AG09309 (cell line): ENCODE measurements at places on chromosomes 2 and 18.

- DNase-seq: no peak
These were observed 2.5 kb upstream of the PLA2R1 start for GRCh38 chr2:160064916-160065315.

DNA sequence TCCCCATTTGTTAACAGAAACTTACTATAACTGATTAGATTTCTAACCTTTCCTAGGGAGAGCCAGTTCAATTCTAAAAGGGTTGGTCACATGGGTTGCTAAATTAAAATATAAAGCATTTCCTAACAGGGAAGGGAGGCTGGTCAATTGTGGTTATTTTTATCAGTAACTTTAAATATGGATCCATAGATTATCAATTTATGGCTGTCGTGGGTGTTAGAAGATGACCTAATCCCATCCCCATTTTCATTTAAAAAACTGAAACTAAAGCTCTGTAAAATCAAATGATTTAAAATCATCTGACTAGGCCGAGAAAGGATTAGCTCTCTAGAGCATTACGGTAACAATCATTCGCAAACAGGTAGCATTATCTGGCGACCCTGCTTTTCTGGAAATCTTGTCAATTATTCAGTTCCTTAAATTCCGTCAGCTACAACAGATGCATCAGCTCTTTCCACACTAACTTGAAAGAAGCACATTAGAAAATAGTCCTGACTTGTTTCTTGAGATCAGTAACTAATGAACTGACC lies 953 bp upstream of the HNRNPA3 start:
- DNase-seq: no peak

DNA sequence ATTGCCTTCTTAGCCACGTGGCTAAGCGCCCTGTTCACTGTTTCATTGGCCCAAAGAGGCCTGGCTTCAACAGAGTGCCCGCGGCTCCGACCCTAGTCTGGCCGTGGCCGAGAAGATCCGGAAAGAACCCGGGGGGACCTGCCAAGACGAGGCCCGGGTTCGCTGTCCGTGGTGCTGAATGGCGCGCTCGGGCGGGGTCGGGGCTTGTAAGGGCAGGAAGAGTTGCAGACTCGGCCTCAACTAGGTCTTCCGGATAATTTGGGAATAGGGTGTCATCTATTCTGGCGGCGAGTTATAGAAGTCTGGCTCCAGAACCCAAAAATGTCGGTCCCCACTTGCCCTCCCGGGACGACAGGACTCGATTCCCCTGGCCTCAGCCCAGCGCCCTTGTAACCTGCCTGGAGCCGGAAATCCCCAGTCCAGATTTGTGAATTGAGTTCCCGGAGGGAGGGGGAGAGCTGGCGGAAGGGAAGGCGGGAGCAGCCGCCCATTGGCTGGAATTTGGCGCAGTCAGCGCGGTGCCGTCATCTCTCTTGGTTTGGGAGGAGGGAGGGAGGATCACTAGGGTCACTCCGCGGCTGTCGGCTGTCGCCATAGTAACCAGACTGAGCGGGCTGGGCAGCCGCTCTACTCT lies 3.5 kb downstream of the CDK5R2 start:
- no peak for DNase-seq

DNA sequence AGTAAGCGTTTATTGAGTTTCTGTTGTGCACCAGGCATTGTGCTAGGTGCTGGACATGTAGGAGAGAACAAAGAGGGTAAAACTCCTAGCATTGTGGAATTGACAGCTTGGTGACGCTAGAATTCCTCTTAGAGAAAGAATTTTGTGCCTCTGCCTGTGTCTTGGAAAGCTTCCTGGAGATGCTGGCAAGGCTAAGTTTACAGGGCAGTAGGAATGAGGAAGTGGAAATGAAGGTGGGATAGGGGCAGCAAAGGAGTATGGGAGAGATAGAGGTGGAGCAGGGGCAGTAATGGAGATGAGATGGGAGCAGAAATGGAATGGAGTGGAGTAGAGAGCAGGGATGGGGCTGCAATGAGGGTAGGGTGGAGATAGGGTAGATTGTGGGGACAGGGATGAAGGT lies 29.8 kb downstream of the GPR39 start:
- no peak for DNase-seq

GRCh38 chr2:60331115-60331809 lies 222.2 kb downstream of the BCL11A start:
- no peak for DNase-seq

DNA sequence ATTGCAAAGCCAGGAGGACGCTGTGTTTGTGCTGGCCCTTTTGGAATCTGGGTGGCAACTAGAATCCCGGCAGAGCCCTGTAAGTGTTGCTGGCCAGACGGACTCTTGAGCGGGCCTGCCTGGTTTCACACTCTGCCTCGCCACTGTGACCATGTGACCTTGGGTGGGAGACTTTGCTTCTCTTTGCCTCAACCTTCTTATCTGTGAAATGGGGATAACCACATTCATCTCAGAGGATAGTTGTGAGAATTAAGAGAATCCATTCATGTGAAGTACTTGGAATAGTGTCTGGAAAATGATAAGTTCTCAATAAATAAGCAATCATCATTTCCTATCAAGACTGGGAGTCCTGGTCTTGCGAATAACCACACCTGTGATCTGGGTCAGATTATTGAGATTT lies 105.6 kb downstream of the LIPG start:
- DNase-seq: no peak

GRCh38 chr2:3617198-3617890 lies 22.4 kb downstream of the COLEC11 start:
- no peak for DNase-seq

DNA sequence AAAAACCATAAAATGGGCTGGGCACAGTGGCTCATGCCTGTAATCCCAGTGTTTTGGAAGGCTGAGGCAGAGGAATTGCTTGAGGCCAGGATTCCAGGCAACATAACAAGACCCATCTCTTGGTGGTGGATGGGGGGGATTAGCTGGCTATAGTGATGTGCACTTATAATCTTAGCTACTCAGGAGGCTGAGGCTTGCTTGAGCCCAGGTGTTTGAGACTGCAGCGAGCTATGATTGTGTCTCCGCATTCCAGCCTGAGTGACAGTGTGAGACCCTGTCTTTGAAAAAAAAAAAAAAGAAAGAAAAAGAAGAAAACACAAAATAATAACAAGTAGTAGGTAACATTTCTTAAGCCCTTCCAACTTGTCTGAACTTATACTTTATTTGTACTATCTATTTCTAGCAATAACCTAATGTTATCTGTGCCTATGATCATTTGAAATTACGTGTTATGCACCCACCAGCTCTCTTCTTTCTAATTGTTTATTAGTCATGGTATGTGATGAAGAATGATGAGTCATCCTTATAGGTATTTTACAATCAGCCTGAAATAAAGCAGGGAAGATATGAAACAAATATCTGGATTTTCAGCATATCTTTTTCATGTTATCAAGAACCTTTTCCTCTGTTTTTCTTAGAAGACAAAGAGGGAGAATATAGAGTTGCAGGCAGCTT lies 129.3 kb upstream of the UNC80 start:
- DNase-seq: no peak

DNA sequence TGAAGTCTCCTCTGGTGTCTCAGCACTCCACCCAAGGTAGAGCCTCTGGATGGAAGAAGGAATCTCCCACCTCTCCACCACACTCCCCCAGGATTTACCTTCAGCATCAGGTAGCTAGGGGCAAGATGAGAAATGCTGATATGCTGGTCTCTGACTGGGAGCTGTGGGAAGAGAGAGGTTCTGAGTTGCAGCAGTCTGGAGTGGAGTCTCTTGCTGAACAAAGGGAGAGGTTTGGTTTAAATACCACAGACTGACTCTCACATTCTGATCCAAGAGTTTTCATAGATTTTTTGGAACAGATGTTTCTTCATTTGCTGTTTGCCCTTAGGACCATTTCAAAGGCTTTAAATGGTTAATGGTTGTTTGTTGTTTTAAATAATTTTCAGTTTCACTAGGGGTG lies 1.1 kb upstream of the CFLAR start:
- DNase-seq: no peak

GRCh38 chr18:8517276-8517675 lies 92.0 kb upstream of the RAB12 start:
- DNase-seq: no peak

GRCh38 chr2:112529757-112530156 lies 12.5 kb upstream of the POLR1B start:
- DNase-seq: no peak

DNA sequence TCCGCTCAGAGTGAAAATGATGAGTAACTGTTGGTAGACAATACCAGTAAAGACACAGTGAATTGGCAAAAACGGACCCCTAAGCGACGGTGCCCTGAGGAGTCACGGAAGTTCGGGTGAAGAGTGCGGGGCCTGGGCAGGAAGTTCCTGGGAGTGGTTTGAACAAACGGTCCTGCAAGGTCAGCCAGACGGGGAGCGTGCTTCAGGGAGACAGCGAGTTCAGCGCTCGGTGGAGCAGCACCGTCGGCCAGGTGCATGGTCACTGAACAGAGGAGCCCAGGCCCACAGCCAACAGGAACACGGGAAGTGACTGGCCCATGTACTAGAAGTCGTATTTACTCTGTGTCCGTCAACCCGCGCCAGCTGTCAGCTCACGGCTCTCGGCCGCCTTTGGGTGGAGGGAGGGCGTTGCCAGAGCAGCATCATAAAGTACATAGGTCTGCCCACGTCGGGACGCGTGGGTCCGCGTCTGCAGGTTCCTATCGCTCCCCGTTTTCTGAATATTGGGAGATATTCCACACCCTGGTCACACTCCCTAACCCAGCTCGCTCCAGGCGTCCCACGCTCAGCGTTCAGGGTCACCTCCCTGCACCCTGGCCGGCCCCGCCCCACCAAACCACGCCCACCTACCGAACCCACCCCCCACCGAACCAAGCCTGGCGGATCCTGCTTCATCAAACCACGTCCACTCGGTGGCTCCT lies 75.6 kb upstream of the UXS1 start:
- no peak for DNase-seq

- DNase-seq: no peak
These were observed 2.1 kb upstream of the TRIB2 start for GRCh38 chr2:12714391-12715221.

DNA sequence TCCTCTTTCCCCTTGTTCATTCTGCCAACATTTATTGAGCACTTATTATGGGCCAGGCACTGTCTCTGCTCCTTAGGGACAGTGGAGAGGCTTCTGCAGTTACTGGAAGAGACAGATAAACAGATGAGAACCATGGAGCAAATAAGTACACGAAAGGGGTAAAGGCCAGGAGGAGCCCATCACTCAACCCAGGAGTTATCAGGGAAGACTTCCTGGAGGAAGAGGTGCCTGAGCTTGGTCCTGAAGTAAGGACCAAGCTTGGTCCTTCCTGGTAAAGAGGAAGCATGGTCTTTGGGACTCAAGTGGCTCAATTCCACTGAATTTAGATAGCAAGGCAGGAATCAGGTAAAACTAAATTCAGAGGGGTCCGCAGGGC lies 1.7 kb downstream of the ACTG2 start:
- DNase-seq: no peak

DNA sequence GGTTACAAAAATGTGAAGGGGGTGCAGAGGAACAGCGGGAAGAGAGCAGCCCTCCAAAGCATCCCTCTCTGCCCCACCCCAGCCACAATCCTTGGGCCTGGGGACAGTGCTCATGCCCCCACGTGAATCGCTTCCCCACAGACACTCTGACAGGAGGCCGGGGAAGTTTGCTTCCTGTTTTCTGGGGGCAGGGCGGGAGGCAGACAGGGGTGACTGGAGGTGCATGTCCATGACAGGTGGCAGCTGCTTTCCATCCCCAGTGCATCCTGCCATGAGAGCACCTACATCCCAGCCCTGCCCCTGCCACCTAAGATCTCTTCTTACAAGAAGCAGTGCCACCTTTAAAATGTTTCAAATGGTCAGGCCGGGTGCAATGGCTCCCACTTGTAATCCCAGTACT lies 47.2 kb upstream of the UBE2F start:
- DNase-seq: no peak

- peak; percentile 89 for DNase-seq
These were observed 194.2 kb downstream of the INHBB start for GRCh38 chr2:120539937-120540718.

- DNase-seq: no peak
These were observed 174.5 kb downstream of the SS18 start for GRCh38 chr18:25915907-25916306.

DNA sequence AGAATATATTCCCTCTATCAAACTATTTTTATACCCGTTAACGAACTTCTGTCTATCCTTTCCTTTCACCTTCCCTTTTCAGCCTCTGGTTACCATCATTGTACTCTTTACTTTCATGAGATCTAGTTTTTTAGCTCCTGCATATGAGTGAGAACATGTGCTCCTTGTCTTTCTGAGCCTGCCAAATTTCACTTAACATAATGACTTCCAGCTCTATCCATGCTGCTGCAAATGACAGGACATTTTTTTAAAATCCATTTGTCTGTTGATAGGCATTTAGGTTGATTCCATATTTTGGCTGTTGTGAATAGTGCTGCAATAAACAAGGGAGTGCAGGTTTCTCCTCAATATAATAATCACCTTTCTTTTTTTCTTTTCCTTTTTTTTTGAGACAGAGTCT lies 8.2 kb upstream of the CCDC195 start:
- no peak for DNase-seq

DNA sequence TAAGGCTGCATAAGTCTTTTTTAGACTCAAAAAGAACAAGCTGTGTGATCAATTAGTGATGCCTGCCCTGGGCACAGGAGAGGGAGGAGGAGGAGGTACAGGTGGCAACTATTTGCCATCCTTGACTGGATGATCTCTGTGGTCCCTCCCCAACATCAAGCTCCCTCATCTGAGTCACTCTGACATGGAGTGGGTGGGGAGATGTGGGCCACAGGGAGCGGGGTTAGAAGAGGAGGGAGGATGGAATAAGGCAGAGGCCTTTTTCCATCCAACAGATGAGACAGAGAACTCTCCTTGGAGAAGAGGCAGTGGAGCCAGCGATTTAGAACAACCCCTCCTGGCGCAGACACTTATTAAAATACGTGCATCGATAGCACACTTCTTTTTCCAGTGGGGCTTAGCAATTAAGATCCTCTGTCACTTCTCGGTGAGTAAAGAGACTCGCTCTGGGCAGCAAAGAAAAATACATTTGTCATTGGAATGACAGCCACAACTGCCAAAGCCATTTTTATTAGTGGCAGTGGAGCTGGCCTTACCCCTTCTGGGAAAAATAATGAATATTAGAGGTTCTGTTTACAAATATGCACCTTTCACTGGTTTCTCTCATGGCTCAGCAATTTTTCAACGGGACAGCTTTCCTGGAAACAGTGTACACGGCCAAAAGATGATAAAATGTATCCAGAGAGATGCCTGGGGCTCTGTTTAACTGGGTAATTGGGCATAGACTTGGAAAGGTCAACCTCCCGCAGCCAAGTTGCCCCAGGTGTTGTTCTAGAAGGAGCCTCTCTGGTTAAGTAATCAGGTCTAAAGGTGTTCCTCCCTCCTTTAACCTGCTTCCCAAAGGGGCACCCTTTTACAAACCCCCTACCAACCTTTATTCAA lies 238.4 kb upstream of the CXCR4 start:
- no peak for DNase-seq

GRCh38 chr18:68604256-68604655 lies 110.7 kb downstream of the TMX3 start:
- peak; percentile 2 for DNase-seq

- peak; percentile 91 for DNase-seq
These were observed at the start of gene DNAJC27 for GRCh38 chr2:24971536-24972314. DNAJC27 (minus strand) TSS chr2:24971955; CDS start chr2:24971904, 51 bp downstream.

GRCh38 chr2:122815120-122815519 lies 1059.7 kb downstream of the TSN start:
- no peak for DNase-seq
